Stimulated activated CD4-positive, alpha-beta T cell treated with anti-CD3 and anti-CD28 coated beads, Interleukin-15, amount 100 ng/mL, for 1 hour (primary cell): ENCODE measurements at places on chromosomes 12 and 14.

DNA sequence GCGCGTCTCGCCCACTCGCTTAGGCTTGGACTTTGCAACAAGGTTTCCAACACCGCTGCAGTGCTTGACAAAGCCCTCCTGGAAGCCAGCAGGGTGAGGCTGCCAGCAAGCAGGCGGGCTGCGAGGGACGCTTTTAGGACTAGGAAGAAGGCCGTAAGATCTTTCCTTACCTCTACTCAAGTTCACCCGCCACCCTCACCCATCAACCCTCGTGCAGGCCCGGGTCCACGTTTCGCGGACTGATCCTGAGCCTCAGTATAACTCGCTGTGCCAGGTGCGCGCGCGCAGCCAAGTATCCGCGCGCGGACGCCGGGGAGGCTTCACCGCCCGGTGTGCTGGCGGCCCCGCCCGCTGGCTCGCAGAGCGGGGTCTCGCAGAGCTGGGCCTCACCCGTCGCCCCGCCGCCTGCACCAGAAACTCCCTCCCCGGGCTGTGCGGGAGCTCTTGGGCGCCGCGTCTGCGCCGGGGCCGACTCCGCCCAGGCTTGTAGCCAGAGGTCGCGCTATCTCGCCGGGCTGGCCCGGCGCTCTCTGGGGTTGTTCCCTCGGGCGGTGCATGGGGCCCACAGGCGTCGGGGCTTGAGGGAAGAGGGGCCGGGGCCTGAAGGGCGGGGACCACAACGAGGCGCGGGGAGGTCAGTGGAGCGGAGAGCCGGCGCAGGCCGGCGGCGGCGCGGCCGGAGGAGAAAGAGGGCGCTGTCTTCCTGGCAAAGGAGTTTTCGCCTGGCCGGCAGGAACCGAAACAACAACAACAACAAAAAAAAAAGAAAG lies 7.6 kb upstream of the SIX1 start:
- no peak for DNase-seq

GRCh38 chr14:89353766-89354113 lies 63.3 kb downstream of the FOXN3 start:
- DNase-seq, result no peak

GRCh38 chr12:75666126-75666938 lies 154.9 kb upstream of the KRR1 start:
- DNase-seq, result no peak

- no peak for DNase-seq
Observed at GRCh38 chr12:130807309-130807708, 31.7 kb downstream of the STX2 start.

DNA sequence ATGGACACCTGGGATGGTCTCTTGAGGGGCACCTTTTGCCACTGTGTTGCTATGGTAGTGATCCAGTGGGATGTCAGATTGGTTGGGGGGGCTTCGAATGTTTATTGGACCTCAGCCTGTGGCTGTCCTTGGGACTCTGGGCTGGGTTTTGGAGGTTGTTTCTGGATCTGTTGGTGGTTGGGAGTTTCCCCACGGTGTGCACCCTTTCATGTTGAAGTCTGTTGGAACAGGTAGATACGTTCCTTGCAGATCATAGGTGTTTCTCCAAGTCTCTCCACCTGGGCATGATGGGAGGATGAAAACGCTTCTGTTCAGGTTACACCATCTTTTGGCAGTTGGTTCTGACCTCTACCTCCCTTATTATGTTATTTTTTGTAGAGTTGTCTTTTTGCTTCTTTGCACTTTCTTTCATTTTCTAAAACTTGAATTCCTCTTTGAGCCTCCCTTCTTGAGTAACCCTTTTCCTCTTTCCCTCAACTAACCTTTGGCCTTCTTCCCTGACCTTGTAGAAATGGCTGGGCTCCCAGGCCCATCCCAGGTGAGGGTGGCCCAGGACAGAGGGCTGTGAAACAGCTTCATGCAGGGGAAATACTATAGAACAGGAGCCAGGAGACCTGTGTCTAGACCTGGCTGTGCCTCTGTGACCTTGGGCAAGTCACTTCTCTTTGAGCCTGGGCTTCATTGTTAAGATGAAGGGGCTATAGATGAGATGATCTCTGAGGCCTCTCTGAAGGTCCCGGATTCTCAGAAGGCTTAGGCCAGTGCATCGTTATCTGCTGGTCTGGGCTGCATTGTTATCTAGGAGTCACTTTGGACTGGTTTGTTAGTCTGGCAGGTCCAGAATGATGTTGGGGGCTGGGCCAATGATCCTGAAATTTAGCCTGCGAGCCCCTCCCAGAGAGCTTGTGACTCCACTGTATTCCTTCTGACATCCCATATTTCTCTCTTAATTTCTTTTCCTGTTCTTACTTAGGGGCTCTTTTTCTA lies 2.0 kb downstream of the ATN1 start:
- no peak for DNase-seq

DNA sequence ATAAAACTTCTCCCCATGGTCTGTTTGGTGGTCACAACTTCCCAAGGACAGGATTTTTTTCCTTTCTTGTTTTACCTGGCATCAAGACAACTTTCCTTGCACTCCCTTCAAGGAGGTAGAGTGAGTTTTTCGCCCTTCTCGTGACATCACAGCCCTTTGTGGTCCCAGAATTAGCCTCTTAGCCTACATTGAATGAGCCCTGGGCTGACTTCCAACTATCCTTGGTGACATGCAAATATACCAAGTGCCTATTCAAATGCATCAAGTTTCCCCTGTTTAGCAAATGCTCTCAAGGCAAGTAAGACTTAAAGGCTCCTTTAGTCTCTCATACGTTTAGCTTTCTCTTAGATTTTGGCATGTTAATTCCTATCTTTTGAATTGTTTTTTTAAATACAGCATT lies 36.6 kb downstream of the TC2N start:
- DNase-seq, result no peak

DNA sequence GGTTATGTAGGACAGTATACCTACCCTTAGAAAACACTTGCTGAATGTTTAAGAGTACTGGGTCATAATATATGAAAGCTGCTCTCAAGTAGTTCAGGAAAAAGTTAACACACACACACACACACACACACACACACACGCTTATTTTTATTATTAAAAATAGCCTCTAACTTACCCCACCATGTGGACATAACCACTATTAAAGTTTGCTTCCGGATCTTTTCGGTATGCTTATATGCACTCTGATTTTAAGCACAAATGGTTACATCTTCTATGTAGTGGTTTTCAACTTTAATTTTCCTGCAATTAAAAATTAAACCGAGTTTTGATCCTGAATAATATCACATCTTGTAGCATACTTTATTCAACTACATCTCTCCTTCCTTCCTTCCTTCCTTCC lies 84.9 kb upstream of the TRAF3 start:
- DNase-seq, result no peak

DNA sequence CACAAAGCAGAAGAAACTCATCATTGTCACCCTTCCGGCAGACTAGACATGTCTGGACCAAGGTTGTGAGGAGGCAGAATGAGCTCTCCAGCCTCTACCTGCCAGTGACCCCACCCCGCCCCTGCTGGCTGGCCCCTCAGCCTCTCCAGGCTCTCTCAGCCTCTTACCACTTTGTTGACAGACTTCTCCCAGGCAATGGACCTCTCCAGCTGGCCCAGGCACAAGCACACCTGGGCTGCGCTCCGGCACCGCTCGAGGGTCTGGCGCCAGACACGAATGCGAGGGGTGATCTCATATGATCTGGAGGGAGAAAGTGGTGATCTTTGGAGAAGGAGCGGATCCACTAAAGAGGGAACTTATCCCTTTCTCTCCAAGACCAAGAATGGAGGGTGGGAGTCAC lies 30.3 kb downstream of the BAZ2A start:
- no peak for DNase-seq

- no peak for DNase-seq
Observed at GRCh38 chr14:93007225-93007997, 84.5 kb downstream of the CHGA start.

GRCh38 chr12:18283831-18284230 lies 22.5 kb downstream of the PIK3C2G start:
- no peak for DNase-seq

GRCh38 chr12:50839042-50839441 lies 3.7 kb upstream of the TMPRSS12 start:
- DNase-seq, result no peak

- no peak for DNase-seq
Observed at GRCh38 chr12:116934908-116935705, 24.4 kb downstream of the FBXW8 start.

DNA sequence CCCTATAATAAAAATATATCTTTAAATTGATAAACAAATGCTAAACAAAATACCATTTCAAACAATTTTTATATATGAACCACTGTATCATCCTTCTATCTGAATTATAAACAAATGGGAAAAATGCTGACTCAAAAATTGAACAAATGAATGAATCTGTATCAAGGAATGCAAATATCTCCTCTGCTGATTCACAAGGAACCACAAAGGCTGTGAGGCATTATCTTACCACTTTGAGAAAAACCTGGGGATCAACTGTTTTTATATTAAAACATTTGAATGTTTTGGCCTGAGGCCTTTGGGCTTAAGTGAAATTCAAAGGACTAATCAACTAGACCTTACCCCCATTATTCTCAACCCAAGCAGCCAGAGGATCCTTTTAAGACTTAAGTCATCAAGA lies 86.3 kb downstream of the EML5 start:
- no peak for DNase-seq

DNA sequence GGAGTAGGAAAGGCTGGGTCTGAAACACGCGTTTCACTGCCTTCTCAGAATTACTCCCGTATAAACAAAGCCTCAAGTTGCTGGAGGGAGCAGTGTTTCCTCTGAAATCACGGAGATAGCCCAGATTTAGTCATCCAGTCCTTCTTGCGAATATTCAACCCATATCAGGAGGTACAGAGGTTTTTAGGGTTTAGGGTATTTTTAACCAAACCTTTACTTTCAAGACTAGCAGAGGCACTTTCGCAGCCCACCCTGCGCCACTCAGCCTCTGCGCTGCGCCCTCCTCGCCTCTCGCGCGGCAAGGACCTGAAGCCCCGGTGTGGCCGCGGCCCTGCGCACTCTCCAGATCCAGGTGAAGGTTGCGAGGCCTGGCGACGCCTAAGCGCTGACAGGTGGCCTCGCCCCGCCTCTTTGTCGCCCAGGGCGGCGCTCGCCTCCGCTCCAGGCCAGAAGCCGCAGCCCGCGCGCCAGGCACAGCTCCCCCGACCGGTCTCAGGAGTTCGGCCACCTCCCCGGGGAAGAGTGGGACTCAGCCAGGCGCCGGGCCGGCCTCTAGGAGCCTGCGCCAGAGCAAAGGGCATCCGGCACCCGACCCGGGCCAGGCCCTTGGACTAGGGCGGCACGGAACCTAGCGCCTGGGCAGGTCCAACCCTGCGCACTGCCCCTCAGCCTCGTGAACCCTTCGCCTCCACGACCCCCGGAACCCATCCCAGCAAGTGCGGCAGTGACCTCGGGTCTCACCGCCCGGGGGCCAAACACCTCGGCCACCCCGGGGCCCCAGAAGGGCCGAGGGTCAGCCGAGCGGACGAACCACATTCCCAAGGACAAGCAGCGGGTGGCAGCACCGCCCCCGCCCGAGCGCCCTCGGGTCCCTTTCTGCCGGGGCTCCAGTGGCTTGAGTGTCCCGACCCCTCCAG lies 1.8 kb upstream of the SAMD4A start:
- peak; percentile 32 for DNase-seq

DNA sequence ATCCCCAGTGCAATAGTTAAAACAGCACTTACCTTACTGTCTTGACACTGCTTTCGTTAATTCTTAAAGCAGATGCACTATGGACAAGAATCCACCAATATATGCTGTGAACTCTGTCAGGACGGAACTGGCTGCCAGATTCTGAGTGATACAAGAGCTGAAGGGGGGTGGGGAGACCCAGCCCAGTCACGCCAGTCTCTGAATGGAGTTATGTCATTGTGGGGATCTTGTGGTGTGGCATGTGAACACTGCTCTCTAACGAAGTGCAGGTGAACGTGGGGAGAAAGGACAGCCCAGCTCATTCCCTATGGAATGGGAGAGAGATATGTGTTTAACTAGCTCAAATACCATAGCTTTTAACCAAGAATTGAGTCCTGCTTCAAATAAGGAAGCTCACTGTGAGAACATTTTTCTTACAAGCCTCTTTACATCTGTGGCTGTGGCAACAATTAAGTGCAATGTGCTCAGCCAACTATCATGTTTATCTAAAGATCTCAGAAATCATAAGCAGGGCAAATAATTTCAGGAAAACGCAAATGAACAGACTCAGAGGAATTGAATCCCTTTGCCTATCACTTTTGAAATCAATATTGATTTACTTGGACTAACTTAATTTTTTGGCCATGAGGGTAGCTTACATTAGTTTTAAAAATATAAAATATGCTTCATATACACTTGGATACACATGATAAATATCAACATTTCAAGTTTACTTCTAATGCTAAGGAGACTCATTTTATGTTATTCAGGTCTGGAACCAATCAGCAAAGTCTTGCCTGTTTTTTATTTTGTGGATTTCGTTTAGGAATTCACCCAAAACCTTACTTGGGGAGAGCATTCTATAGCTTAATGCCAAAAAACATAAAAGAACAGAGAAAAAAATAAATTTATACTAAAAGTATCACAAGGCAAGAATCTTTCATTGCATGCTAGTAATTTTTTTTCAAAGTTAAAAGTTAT lies at the start of gene LUM:
Gene LUM (minus strand): TSS at position 129 of the 960 bp plus-strand sequence. CDS start 2,515 bp downstream, outside the sequence.
- no peak for DNase-seq

DNA sequence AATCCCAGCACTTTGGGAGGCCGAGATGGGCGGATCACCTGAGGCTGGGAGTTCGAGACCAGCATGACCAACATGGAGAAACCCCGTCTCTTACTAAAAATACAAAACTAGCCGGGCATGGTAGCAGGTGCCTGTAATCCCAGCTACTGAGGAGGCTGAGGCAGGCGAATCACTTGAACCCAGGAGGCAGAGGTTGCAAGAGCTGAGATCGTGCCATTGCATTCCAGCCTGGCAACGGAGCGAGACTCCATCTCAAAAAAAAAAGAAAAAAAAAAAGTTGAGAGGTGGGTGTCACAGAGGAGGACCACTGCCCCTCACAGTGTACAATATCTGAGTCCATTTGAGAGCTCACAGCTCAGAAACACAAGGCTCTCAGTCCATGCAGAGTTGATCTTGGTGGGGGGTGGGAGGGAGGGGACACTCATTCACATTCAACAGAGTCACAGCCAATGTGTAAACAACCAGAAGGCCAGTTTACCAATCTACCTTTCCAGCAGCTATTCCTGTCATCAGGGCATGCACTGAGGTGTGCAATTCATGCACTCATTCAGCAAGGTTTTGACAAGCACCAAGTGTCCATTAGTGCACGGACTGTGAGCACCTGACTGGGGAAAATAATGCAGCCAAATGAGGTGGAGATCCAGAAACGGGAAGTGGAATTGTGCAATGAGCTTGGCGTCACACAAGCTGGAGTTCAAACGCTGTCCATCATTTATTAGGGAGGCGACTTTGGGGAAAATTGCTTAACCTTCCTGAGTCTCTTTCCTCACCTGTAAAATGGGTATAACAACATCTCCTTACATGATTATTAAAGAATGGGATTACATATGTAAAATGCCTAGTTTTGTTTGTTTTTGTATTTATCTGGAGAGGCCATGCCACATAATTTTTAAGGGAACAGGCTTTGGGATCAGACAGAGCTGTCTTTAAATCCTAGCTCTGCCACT lies 4.4 kb upstream of the EIF5 start:
- DNase-seq, result no peak

GRCh38 chr12:113912760-113913329 lies 53.3 kb downstream of the RBM19 start:
- DNase-seq, result peak; percentile 21
